Sciatic nerve (tissue), 2 donors: ENCODE measurements at places on chromosomes 5 and 9. TPM values are rescaled to one million over a fixed set of nuclear protein-coding genes. Genes with fewer than 3 reads are reported as not detected.

LAMC3 gene
- total RNA-seq: 0.36 TPM

RBM18 gene
- 16.0 TPM for total RNA-seq

DTWD2 gene
- total RNA-seq: 6.9 TPM

ADAMTS2 gene
- total RNA-seq: 25.3 TPM

NUTM2G gene
- not detected for total RNA-seq

COL5A1 gene
- 79.4 TPM for total RNA-seq

DNA sequence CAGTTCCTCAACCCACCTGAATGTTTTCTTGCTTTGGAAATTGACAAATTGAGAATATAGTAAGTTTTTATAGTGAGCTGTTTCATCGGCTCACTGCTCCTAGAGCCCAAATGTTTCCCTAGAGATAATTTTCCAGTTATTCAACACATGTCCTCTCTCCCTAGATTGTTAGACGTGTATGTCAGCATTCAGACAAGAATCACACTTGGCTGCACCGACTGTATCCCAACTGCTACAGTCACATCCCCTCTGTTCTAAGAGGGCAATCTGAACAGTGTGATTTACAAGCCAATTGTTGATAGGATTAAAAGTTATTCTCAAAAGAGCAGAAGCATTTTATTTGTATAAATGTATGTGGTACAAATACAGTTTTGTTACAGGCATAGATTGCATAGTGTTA, 93.9 kb downstream of the MAMDC2 start:
- DNase-seq: no peak

DNA sequence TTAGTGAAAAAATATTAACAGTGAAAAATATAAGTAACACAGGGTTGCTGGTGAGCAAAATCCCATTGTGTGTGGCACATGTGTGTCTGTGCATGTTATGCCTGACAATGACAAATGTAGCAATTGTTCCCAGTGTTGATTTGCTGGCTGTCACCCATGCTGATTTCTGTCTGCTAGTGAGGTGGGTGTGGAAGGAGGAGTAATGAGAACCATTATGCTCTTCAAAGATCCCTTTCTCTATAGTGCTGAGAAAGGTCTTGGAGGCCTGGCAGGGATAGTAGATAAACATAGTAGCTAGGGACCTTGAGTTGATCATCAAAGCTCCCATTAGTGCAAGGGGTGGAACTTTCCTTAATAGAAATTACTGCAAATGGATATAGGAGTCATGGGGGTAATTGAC, 152.5 kb upstream of the CLINT1 start:
- DNase-seq: no peak

DNA sequence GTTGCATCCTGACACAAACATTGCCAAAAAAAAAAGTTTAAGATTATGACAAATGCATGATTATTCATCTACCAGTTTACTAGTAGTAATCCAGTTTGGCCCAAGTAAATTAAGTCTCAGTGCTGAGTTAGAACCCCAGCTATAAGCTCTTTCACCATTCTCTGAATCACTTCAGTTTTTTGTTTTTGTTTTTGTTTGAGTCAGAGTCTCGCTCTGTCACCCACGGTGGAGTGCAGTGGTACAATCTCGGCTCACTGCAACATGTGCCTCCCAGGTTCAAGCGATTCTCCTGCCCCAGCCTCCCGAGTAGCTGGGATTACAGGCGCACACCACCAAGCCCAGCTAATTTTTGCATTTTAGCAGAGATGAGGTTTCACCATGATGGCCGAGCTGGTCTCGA, 1.5 kb upstream of the PCYOX1L start:
- no peak for DNase-seq

DNA sequence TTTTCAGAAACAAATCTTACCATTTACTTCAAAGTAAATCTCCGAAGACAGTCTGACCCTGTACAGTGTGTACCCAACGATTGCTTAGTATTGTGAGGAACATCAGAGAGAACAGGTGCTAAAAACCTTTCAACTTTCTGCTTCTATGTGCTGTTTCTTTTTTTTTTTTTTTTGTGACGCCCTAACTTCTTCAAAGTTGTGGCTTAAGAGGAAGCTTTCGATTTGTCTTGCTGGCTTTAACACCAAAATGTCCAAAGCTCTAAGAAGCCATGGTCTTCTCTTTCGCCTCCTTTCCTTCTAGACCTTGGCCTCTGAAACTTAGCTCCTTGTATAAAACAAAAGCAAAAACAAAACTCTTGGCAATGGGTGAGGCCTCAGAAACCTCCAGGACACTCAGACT, 1.2 kb downstream of the TNFSF8 start:
- no peak for DNase-seq

GRCh38 chr5:77984587-77984986, 208.4 kb upstream of the TBCA start:
- no peak for DNase-seq

GRCh38 chr9:128073253-128073886, 5.3 kb downstream of the SLC25A25 start:
- no peak for DNase-seq
